Esophagus muscularis mucosa (tissue), 4 donors: ENCODE measurements at places on chromosomes 6 and 20. TPM values are rescaled to one million over a fixed set of nuclear protein-coding genes. Genes with fewer than 3 reads are reported as not detected.

DNA sequence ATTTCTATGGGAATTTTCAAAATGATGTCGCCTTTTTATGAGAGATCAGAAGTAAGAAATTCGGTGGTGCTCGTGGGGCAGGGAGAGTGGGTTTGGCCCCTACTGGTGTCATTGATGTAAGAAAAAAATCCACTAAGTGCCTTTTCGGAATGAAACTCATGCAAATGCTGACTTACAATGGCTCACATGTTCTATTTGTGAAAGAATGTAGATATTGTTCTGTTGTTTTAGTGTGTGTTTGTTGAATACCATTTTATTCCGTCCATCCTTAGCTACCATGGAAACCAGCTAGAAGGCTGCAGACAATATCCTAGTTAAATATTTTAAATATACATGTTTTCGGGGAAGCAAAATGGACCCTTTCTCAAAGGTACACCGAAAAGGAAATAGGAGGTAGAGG is 304.9 kb downstream of the TAF4 start:
- DNase-seq, result no peak

DNA sequence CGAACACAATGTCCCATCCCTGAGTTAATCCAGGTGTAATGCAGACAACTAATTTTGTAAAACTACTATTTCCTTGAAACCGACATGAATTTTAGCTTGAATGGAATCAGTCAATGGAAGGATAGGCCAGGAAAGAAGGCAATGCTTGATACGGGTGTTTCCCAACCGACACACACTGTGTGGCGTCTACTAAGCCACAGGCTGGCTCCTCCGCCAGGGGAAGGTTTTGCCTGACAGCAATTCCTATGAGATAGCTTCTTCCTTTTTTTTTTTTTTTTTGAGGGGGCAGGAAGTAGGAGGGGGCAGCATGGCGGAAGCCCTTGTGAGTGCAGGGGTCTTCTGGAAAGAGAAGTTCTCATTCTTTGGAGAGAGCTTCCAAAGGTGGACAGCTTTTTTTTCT is 12.0 kb upstream of the LAMA4 start:
- DNase-seq, result no peak

DNA sequence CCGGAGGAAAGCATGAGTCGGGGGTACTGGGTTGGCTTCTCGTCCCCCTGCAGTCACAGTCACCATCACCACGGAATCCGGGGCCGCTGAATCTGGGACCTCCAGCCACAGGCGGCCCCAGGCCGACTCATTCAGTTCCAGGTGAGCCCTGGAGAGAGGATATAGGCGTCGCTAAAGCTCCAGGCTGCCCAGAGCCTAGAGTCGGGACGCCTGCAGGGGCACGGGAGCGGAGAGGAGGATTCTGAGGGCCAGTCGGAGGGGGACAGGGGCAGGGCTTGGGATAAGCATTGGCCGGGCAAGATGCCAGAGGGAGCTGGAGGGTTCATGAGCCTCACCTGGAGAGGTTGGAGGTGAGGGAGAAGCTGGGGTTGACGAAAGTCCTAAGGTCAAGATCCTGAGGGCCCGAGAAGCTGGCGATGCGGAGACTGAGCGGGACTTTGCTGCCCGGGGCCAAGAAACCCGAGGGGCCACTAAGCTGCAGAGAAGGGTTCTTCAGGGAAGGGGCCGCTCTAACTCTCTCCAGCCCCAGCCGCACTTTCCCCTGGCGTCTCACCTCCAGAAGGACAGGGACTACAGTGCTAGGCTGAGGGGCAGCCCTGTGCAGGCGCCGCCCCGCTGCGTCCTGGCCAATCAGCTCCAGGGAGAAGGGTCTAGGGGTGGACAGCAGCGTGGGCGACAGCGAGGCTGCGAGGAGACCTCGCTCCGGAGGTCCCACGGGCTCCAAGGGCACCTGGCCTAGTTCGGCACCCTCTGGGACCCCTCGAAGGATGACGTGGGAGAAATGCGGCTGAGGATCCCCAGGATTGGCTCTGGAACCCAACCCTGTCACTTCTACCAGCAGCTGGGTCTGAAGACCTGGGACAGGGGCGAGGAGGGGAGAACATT is 3.7 kb downstream of the SAPCD1 start:
- DNase-seq, result no peak

DNA sequence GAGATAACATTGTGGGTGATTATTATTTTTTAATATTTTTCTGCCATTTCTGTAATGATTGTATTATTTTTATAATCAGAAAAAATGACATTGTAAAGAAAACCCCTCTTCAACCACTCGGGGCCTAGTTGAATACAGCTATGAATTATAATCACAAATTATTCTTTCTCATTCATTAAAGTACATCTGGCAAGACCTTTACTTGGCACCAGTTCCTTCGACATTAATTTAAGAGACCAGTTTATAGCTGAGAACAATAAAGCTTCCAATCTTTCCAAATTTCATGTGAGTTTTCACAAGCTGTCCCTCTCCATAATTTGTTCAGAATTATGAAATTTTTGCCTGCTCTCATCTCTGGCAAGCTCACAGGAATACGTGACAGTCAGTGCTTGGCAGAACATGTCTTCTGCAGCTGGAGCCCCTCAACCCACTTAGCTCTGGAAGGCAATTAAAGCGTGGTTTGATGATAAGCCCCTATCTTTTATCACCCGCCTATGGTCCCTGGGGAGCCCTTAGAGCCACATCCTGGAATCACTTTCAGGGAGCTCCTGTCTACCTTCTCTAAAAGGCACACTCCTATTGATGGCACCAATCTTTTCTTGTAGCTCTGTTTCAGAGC is 237.2 kb upstream of the PRND start:
- DNase-seq, result no peak

- no peak for DNase-seq
Measured at GRCh38 chr20:34083137-34083536, 28.9 kb downstream of the EIF2S2 start.

DNA sequence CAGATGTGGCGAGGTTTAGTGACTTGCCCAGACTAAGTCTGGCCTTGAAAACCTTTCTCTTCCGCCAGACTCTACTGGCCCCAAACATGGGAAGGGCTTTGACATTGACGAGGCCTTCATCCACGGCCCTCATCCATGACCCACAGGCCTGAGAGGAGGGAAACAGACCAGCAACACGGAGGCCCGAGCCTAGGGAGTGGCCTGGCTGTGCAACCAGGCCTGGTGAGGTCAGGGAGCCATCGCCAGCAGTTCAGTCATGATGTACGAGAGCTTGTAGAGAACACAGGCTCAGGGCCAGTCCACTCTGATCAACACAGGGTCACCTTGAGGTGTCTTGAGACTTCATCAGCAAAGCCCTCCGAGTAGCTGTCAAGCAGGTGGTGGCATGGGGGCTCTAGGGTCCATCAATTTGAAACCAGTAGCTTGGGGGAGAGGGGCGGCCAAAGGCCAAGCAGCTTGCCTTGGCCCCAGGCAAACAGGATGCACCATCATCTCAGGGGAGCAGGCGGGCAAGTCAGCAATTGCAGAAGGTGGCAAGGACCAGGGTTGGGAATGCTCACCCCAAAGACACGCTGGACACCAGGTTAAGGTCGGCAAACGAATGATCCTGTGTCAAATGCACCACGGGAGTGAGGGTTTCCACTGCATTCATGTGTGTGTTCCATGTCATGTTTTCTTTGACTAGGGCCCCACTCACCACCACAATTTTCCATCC is 36.1 kb downstream of the GFOD1 start:
- no peak for DNase-seq

DNA sequence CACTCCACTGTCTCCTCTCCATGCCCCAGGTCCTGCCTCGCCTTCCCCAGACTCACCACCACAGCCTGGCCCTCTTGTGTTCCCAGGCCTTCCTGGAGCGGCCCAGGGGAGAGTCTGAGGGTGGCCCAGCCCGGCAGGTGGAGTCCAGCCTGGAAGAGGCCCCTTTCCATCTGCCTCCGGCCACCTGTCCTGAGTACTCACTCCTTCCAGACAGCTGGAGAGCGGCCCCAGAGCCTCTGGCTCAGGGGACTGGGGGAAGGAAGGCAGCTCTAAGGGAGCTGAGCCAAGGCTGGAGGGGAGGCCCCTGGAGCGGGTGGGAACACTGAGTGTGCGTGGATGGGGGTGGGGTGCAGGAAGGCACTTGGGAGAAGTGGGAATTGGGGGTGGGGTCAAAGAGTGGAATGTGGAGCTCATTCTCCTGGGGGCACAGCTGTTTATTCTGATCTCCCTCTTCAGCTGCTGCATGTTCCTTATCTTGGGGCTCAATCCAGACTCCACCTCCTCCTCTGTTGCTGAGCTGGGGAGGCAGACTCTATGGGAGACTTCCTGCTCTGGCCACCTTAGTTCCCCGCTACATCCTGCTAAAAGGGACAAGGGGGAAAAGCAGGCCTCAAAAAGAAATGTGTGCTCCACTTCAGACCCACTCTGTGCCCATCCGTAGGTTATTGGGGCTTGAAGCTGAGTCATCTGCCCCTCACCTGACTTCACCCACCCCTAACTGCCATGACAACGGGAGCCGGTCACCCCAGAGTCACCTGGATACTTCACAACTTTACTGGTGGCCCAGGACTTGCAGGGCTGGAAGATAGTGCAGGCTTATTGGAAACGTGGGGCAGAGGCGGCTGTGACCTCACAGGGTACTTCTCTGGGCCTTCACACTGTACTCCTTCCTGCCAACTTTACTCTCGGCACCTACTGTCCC is 19.5 kb upstream of the TAF8 start:
- DNase-seq, result no peak

DNA sequence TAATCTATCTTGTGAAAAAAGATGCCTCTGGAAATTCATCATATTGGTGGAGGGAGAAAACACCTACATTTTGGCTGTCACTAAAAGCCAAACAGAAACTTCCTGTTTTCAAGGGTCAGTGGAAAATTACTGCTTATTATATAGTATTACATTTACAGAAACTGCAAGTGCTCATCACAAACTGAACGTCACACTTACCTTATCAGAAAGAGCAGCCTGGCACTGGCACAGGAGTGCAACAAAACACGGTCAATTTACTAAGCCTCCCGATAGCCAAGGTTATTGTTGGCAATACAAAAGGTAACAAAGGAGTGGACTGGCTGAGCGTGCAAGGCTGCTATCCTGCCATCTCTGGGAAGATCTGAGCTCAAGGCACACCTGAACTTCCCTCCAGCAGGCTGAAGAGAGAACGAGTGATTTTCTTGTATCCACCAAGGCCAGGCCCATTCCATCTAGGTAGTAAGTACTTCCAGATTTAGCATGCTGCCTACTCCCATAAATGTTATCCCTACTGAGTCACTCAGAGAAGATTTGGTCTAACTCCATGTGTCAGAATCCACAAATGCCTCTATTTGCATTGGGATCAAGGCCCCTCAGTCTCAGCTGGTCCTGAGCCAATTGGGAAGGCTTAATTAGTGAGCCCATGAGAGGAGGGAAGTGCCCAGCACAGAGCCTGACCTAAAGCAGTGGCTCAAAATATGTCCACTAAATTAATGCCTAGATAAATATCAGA is 399.8 kb downstream of the BTBD9 start:
- no peak for DNase-seq

Gene SMPDL3A
- total RNA-seq, result 6.6 TPM

Gene APCDD1L
- 0.33 TPM for total RNA-seq

Gene MATN4
- not detected for total RNA-seq

Gene ASIP
- total RNA-seq, result not detected
